ENCODE measurements at places on chromosomes 13 and 19. TPM values are rescaled to one million over a fixed set of nuclear protein-coding genes. Genes with fewer than 3 reads are reported as not detected.

DNA sequence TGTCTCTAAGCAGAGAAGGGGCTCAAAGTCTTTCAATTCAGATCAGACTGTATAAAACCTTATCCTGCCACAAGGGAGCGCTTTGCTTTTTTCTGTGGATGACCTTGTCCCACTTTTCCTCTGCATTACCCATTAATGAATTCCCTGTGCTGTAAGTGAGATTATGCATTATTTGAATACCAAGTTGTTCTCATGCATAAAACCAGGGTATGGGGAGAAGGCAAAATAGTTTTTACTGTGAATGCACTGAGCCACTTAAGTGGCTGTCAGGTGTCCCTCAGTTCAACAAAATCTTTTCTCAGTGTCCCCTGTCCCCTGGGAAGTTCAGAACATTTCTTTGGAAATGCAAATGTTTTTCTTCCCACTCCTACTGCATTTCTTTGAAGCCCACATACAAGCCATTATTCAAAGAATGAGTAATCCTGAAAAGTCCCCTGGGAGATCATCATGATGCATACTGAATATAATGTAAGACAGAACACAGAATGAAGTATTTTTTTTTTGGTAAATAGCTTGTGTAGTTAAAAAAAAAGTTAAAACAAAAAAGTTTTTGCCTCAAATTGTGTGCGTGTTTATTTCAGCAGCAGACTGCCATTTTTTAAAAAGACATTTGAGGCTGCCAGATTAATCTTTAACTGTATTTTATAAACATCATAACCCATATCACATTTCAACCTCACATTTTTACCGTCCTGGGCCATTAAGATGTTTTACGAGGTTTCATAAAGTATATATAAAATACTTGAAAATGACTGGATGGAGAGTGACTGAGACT lies 506.7 kb upstream of the PCDH9 start:
- H3K4me1 ChIP-seq = no peaks in the 10 kb centered on the region
- H3K4me3 ChIP-seq = no peak overlapping the region
- H3K27me3 ChIP-seq = no peaks in the 10 kb centered on the region
- no peaks in the 10 kb centered on the region for H3K36me3 ChIP-seq

DNA sequence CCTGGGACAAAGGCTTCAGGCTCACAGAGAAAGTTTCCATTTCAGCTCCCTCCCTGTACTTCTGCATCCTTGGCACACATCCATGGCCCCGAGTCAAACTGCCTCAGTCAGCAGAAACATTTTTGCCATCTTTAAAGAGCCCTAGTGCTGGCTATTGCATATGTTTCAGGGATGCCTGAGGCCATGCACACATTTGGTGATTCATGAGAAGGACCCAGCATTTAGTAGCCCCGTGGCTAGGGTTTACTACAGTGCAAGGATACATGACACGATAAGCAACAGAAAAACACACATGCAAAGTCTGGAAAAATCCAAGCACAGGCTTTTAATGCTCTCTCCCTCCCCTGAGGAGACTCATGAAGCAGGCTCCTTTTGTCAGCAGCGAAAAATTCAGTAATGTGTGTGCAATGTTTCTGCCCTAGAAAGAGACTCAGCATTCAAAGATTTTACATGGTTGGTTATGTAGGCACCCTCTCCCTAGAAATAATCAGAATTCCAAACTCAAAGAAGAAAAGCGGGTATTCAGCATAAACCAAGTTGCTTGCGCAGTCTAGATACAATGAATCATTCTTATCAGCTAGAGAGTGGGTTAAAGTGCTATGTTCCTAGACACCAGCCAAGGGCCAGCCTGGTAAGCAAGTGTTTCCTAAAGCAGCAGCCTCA lies 17.6 kb downstream of the ACOD1 start:
- H3K27me3 ChIP-seq = no peaks in the 10 kb centered on the region
- peaks cover 26% of the 10 kb centered on the region for H3K4me1 ChIP-seq
- DNase-seq = no peak
- H3K4me3 ChIP-seq = peak overlapping the region; percentile 2
- peak overlapping the region; percentile 17 for H3K27ac ChIP-seq
- no peaks in the 10 kb centered on the region for H3K36me3 ChIP-seq

GRCh38 chr19:21786936-21787335 lies 19.6 kb upstream of the ZNF100 start:
- no peaks in the 10 kb centered on the region for H3K4me1 ChIP-seq
- no peak for DNase-seq
- no peaks in the 10 kb centered on the region for H3K36me3 ChIP-seq
- H3K27me3 ChIP-seq = no peaks in the 10 kb centered on the region
- H3K4me3 ChIP-seq = no peak overlapping the region

ZNF414 gene
- 22.1 TPM for total RNA-seq

FAM124A gene
- total RNA-seq = not detected

ICAM5 gene
- 19.2 TPM for total RNA-seq

MEGF8 gene
- 40.6 TPM for total RNA-seq

TSHZ3 gene
- not detected for total RNA-seq
